ENCODE measurements at places on chromosomes 12 and 14.

DNA sequence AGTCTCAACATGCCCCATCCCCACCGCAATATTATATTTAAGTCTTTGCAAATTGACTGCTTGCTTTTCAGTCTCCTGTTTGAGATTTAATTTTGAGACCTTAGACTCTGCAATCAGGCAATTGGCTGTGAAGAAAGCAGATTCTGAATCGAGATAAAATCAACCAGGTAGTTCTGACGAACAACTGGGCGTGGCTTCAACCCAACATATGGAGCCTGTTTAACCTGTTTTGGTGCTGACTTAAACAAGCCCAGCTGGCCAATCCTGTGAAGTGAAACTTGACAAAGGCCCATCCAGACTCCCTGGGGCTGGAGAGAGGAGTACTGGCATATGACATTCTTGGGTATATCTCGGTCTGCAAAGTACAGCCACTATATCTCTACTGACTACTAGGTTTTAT lies 9.8 kb upstream of the CIPC start:
- no peak for DNase-seq

DNA sequence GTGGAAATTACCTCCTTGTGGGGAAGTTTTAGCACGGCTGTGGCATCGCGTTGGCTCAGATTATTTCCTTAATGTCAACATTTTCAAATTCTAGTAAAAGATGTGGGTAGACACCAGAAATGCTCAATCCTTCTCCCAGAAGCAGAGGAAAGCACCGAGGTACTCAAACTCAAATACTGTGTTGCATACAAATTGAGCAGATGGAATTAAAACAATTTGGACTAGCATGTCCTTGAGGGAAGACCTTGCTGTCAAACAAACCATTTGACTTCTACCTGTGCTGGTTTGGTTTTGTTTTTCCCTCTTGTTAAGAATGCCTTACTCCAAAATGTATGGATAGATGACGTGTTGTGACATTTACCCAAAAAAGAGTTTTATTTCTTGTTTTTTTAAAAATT lies 136.4 kb downstream of the CNTN1 start:
- no peak for DNase-seq

- DNase-seq: no peak
Measured at GRCh38 chr12:40226705-40227104, 1.9 kb downstream of the LRRK2 start.

- DNase-seq: no peak
Measured at GRCh38 chr12:132186857-132187620, 42.8 kb downstream of the NOC4L start.

DNA sequence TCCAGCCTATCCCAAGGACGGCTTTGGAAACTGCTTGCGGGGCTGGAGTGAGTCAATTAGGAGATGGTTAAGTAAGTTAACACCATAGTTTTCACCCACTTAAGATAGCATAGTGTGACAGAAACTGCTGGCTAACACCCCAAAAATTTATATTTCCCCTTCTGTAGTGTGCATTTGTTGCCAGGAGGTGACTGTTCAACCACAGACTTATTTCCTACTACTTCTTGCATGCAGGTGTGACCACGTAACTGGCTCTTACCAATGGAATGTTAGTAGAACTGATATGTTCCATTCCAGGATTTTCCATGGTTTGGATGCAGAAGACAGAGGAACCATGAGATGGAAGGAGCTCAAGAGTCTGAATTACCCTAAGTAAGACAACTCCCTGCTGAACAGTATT lies 52.9 kb upstream of the SLC35F4 start:
- DNase-seq: no peak

DNA sequence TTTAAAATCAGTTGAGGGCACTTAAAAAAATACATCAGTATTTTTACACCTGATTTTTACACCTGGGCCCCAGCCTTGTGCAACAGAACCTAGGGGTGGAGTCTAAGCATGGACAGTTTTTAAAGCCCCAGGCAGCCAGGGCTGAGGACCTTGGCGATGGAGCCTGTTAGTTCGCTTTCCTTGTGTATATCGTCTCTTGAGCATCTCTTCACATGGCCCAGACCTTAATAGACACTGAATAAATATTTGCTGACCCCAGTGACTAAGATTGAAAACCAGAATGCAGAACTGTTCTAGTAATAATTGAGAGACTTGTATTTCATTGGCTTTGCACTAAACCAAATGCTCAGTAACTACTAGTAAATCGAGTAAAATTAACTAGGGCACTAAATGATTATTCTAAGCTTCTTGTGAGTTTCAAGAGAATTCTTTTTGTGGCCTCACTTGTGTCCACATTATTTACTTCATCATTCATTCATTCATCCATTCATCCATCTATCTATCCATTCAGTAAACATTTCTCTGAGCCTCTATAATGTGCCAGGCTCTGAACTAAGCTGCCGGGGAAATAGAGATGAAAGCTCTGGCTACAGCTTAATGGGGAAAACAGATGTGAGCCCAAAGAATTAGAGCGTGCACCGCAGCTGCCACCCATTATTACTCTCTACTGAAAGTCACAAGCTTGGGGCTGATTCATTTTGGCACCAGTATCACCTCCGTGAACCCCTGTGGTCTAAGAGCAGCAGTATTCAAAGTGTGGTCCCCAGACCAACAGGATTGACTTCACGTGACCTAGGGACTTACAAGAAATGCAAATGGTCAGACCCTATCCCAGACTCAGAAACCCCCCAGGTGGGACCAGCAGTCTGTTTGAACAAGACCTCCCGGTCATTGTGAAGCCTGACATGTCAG lies 30.7 kb upstream of the BCL7A start:
- DNase-seq: no peak

DNA sequence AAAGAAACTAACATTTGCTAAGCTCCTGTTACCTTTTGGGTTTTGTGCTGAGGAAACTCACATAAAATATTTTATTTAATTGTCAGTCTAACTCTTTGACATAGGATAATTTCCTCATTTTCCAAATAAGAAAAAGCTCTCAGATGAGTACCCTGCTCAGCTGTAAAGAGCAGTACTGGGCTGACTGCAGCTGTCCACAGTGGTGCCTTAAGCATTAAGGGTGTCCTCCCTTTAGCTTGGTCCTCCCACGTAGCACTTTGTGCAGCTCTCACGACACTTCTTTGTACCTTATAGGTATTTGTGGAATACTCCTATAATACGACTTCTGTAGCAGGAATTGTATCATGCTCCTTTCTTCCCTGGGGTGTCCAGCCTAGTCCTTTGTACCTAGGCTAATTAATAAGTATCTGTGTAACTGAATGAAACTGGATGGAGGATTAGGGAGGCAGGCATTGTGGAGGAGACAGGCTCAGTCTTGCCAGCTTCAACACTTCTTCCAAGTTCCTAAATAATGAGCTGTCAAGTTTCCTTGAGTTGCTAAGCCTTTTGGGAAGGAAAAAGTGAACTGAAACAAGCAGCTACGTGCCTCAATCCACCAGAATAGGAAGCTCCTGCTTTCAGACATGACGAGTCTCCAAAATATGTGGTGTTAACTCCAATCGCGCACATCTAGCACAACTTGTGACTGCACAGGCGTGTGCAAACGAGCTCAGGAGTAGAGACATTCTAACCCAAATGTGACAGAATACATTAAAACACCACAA lies 123.0 kb downstream of the SLC38A4 start:
- no peak for DNase-seq

DNA sequence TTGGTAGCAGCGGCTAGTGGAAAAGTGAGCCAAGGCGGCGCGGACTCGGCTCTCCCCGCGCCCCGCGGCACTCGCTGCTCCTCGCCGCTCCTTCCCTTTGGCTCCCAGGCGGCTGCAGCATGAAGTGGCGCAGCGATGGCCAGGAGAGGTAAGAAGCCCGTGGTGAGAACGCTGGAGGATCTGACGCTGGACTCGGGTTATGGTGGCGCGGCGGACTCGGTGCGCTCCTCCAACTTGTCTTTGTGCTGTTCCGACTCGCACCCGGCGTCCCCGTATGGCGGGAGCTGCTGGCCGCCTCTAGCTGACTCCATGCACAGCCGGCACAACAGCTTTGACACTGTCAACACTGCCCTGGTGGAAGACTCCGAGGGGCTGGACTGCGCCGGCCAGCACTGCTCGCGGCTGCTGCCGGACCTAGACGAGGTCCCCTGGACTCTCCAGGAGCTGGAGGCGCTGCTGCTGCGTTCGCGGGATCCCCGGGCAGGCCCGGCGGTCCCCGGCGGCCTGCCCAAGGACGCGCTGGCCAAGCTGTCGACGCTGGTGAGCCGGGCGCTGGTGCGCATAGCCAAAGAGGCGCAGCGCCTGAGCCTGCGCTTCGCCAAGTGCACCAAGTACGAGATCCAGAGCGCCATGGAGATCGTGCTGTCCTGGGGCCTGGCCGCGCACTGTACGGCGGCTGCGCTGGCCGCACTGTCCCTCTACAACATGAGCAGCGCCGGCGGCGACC lies 225.6 kb upstream of the CRY1 start:
- DNase-seq: peak; percentile 7

GRCh38 chr12:91883811-91884210 lies 261.8 kb downstream of the BTG1 start:
- no peak for DNase-seq

- no peak for DNase-seq
Measured at GRCh38 chr12:19220205-19220604, 90.7 kb downstream of the PLEKHA5 start.

DNA sequence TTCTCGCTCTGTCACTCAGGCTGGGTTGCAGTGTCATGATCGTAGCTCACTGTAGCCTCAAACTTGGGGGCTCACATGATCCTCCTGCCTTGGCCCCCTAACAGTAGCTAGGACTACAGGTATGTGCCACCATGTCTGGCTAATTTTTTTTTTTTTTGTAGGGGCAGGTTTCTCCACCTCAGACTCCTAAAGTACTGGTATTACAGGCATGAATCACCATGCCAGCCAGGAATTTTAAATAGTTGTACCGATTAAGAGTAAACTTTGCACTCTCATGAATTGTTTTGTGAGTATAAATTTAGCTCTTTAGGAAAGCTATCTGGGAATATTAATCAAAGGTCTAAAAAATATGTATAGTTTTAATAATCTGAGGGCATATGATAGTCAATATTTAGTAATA lies 25.5 kb downstream of the YEATS4 start:
- DNase-seq: no peak

DNA sequence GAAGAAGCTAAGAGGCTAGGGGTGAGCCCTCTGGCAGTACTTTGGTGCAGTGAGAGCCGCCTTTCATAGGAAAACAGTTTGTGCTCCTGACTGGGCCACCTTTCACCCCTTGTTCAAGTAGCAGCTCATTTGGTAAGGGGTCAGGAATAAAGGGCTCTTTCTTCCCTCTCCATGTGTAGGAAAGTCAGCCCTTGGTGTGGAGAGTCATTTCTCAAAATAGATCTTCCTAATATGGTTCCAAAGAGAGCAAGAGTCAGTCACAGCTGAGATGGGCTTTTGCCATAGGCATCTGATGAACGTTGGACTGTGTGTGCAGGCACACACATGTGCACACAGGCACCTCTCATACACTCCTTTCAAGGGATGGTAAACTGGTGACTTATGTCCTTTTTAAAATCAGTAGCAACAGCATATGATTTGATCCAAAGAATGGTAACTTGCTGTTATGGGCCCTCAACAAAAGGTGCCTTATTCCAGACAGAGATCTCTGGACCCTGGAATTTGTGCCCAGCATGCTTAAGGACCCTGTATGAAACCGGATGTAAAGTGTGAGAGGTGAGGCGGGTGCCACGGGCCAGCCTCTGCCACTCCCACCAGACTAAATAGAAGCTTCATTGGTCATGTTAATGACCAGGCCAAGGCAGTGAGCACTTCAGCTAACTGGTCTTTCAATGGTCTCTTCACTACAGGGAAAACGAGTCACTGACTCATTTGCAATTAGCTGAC lies 16.7 kb upstream of the RIC8B start:
- DNase-seq: no peak
